ENCODE measurements at places on chromosomes 5 and 9. TPM values are rescaled to one million over a fixed set of nuclear protein-coding genes. Genes with fewer than 3 reads are reported as not detected.

DNA sequence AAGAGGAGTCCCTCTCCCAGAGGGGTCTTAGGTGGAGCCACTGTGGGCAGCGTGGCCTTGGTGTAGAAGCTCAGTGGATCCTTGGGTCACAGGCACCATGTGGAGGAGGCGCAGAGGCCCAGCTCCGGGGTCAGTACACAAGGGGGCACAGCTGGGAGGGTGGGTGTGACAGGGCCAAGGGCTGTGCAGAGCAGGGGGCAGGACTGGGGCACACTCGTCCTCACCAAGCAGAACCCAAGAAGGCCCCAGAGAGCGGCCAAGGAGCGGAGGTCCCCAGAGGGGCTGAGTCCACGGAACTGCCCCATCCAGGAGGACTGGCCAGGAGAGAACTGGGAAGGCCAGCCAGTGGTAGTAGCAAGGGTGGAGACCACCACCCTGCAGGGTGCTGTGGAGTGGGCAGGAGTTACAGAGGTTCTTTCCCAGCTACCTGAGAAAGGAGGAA lies 2.5 kb upstream of the LPCAT1 start:
- DNase-seq = peak; percentile 10

DNA sequence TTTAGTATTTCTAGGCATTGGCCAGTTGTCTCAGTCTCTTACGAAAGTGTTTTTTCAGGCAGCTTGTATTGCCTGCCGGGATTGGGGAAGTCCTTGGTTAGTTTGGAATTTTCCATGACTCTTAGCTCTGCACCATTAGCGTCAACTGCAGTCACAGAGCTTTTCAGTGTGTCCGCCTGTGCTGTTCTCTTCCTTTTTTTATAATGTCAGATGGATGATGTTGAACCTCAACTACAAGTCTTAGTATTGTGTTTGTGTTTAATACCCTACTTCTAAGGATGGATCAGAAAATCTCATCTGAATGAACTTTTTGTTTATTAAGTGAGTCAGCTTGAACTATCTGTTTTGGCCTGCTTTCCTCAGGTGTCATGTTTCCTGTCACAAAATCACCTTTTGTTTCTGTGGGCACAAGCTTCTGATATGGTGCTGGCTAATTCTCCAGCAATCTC lies 33.1 kb downstream of the ATP6V0E1 start:
- no peak for DNase-seq

GRCh38 chr9:7752481-7752880 lies 47.1 kb downstream of the DMAC1 start:
- DNase-seq = no peak

The WDR38 gene
- not detected for total RNA-seq

Measured in natural killer cell (primary cell).